GM04504 (cell line): ENCODE measurements at places on chromosomes 7 and 10.

- DNase-seq, result no peak
Measured at GRCh38 chr7:123811056-123811455, 33.9 kb upstream of the HYAL4 start.

DNA sequence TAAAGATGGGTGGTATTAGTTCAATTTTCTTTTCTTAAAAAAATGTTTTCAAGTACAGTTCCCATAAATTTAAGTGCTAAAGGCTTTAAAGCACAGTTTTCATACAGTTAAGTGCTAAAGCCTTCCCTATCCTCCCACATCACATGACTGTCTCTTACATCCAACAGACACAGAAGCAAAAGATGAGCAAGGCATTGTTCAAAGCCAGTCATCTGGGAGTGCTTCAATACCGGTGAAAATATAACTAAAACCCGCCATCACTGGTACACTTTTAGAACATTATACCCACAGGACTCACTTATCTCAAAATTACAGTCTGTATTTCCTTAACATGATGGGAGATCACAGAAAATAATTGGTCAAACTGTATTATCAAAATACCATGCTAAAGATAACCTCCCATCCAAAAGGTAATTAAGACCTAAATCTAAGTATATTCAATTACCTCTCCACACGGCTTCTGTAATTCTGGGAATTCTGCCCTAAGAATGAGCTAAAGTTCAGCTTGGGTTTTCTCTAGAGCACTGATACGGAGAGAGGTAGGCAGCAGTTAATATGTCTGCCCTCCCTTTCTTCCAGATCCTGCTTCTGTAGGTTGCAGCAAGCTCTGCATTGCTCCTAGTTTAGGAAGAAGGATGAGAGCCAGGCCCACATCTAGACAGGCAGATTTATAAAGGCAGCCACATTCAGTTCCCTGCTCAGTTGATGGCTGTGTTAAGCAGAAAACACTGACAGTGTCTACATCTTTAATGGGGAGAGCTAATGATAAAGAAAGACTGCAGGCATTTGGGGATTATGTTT lies 474.8 kb upstream of the PFKP start:
- no peak for DNase-seq

DNA sequence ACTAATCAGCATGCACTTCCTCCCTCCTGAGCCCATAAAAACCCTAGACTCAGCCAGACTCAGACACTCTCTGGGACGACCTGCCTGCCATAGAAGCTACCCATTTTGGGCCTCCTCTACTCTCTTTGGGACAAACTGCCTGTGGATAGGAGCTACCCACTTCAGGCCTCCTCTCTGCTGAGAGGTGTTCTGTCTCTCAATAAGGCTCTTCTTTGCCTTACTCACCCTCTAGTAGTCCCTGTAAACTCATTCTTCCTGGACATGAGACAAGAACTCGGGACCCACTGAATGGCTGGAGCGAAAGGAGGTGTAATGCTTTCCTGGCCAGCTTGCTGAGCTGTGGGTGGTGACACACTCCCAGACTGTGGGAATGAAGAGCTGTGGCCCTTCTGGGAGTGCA lies 424.8 kb upstream of the FZD8 start:
- no peak for DNase-seq

- peak; percentile 42 for DNase-seq
Measured at GRCh38 chr7:81638198-81638597, 131.6 kb downstream of the HGF start.

DNA sequence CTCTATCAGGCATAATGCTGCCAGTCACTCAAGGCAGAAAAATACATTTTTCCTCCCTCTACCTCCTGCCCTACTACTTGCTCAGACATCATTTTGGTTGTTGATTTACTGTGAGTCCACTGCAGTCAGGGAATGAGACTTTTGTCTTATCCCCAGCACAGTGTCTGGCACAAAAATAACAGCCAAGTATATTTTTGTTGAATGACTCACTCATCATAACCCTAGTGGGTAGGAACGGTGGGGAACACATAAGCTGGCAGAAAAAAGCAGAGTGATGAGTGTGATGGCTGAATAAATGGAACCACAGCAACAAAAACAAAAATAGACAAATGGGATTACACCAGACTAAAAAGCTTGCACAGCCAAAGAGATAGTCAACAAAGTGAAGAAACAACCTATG lies 65.8 kb upstream of the LAMB4 start:
- DNase-seq, result no peak

DNA sequence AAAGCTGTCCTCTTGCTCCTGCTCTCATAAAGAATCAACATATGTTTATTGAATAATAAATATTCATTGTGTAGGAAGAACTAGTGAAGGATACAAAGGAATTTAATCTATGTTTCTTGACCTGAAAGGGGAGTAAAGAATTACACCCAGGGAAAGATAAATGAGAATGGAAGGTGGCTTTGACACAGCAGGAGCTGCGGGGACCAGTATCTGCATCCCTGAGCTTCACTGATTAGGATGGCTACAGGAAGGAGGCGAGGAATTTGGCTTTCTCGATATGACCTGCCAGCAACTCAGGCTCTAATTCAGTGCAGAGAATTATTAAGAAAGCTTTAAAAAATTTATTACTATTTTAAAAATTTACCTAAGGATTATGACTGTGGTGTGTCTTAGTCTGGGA lies 194.6 kb downstream of the SEC23IP start:
- no peak for DNase-seq
